ENCODE measurements at places on chromosomes 6 and 20.

DNA sequence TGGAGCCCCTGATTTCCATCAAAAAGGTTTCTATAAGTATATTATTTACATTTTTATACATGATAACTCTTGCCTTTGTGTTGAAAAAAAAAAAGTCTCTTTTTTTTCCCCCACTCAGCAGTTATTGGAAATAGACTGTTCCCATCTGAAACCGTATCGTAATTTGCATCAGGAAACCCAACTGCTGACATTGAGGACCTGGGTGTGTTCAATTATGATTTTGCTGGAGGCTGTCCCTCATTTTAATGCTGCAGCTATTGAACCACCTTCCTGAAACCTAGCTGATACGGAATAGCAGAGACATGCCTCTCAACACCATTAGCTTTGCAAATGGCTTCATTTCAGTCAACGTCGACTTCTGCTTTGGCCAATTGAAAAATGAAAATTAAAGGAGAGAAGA is 98.9 kb downstream of the ZNF217 start:
- DNase-seq, result no peak

DNA sequence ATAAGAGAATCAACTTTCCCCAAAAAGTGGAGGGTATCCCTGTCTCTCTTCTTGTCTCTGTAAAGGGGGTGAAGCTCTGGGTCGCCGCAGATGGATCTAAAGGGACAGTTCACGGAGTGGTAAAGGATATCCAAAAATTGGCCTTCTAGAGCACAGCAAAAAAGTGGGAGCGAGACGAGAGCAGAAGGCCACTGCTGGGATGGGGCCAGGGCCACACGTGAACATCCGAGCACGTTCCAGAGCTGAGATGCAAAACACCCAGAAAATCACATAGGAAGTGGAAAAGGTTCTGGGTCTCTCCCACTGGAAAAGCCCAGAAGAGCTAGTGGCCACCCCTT is 837 bp downstream of the TRAM2 start:
- no peak for DNase-seq

- no peak for DNase-seq
Observed at GRCh38 chr6:13667655-13668054, 44.0 kb downstream of the RANBP9 start.

DNA sequence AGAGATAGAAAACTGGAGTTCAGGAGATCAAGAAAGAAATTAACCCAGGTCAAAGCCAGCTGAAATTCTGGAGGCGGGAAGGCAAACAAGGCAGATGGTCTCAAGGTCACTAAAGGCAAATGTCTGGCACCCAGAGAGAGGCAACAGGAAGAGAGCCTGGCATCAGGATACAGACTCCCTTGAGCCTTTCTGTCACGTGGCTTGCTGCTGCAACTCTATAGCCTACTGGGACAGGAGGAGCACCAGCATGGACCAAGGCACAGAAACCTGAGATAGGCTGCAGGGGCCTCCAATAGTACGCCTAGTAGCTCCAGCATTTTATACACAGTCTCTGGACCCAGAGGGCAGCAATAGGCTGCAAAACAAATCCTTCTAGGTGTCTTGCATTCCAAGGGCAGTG is 75.1 kb downstream of the SEL1L2 start:
- no peak for DNase-seq

- no peak for DNase-seq
Observed at GRCh38 chr6:122102026-122102425, 297.4 kb upstream of the HSF2 start.

- no peak for DNase-seq
Observed at GRCh38 chr20:40782043-40782368, 93.0 kb upstream of the MAFB start.

DNA sequence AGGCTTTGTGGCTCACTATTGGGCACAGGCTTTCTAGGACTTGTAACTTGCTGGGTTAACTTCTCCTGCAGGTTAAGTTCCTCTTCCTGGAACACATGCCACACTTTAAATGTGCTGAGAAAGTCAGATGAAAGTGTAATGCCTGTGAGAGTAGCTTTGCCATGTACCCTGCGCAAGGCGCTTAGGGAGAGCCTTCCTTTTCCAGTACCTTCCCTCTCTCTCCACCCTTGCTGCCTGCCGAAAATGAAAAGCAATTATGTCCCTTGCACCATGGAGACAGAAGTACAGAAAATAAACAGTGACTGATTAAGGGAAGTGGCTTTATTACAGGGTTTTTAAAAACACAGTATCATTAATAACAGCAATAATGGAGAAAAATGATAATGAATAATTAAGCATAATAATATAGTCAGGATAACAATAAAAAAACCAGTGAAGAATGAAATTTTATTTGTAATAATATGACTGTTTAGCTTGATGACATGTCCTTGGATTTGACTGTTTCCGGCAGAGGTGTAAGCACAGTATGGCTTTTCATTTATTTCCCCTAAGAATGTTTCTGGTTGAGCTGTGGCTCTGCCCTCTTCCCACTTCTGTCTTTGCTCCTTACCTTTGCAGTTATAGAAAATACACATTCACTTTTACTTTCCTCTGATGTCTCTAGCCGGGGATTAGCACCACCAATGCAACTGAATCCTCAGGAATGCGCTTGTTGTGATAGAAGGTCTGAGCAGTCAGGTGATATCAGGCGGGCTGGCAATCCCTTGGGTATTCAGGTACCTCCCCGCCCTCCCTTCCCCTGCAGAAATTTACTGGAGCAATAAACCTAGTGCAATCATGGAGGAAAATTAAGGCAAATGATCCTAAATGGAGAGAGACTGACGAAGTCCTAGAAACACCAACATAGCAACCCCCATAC is 472.3 kb upstream of the CITED2 start:
- no peak for DNase-seq

DNA sequence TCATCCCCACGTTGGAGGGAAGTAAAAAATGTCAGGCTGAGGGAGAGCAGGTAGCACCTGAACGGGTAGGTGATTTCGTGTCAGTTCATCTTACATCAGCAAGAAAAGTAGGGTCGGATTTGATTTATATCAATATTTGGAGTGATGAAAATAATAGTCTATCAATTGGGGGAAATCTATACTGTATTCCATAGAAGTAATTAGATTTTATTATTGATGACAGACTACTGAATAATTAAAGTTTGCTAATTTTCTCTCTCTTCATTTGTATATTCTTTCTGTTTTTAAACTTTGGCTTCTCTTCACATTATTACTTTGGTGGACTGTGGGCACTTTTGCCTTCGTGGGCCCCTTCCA is 78.4 kb downstream of the OLIG3 start:
- DNase-seq, result no peak

- no peak for DNase-seq
Observed at GRCh38 chr20:52532674-52533073, 341.1 kb upstream of the ZFP64 start.

GRCh38 chr20:34022839-34023234 is 29.1 kb downstream of the RALY start:
- DNase-seq, result no peak

- DNase-seq, result no peak
Observed at GRCh38 chr20:40568200-40568599, 120.8 kb downstream of the MAFB start.

- DNase-seq, result no peak
Observed at GRCh38 chr6:153150371-153150751, 19.3 kb upstream of the RGS17 start.

- no peak for DNase-seq
Observed at GRCh38 chr6:166551754-166552495, 34.6 kb downstream of the RAMACL start.

DNA sequence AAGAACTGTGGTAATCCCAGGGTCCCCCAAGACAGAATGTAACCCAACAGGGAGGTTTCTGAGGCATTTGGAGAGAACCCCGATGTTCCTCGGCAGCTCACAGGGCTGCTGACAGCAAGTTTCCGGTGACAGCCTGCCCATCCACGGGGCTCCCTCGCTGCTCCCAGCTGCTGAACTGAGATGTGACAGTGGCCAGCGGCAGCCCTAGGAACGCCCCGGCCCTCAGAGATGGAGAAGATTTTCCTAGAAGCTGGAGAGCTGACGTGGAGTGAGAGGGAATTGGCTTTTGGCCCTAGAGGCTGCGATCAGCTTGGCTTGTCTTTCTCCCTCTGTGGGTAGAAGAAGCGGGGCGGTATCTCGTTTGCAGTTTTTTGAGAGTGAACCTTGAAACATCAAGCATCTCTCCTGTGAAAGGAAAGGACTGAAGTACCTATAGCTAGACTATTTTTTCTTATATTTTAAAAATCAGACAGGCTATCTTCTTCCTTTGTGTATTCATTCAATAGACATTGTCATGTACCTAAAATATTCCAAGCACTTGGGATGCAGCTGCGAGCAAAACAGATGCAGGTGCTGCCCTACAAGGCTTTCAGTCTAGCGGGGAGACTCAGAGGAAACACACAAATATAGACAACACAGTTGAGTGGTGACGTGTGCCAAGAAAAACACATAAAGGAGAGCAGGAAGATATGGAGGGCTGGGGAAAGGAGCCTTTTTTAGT is 28.4 kb upstream of the NFATC2 start:
- no peak for DNase-seq

GRCh38 chr6:108170332-108171290 is 4.8 kb downstream of the NR2E1 start:
- DNase-seq, result no peak

DNA sequence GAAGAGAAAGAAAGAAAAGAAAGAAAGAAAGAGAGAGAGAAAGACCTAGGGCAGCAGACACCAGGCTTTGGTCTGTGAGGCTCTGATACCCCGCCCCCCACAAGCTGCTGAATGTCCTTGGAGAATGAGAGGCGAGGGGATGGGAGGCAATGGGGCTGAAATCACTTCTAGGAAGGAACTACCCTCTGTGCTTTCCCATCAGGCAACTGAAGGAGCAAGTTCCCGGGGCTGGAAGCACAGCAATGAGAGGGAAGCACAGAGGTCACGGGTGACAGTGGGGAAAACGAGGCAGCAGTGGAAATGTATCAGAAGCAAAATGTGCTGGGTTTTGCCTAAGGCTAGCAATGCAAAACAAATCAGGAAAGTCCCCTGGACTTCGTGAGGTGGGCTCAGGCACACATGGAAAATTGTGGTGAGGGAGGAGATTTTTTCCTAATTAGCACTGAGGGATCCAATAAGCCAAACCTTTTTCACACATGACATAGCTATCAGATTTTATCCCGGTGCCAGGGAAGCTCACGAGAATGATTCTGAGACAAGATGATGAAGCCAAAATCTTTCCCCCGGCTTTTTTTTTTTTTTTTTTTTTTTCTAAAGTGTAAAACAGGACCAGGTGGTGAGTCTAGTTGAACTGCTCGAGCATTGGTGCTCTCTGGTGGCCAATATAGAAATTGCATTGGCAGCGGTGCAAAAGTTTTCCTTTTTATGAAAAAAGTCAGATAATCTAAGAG is 16.8 kb upstream of the ARFGEF2 start:
- DNase-seq, result peak; percentile 49

- DNase-seq, result no peak
Observed at GRCh38 chr20:2631228-2631627, 21.2 kb upstream of the NOP56 start.

DNA sequence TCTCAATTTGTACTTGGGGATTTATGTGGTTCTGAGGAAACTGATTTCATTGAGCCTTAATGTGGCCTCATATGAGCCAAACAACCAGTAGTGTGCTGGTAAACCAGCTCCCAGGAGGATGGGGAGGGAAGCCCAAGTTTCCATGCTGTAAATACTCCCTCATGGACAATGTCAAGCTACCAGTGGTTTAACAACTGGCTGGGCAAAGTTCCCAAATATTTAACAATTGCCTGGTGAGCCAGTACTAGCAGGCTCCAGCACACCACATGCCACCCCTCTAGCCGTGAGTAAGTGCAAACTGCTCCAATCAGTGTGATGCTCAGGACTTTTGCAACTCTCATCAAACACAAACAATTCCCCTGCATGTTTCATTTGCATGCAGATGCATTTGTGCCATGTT is 19.2 kb upstream of the CDKN1A start:
- DNase-seq, result no peak

DNA sequence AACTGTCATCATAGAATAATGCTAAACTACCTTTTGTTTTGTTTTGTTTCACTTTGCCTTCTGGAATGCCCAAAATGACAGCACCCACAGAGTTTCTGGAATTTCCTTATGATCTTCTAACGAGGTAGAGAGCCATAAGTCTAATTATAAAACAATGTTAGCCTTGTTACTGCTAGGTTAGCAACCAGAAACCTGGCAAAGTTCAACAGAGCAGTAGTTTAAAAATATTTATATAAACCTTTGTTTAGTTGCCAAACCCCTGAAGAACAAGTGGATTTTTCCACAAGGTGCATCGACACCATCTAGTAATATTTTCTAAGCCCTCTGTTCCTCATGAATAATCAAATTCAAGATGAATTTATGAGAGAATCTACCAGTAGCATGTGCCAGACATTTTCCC is 27.6 kb upstream of the IPCEF1 start:
- DNase-seq, result no peak

GRCh38 chr6:128057946-128058345 is 157.1 kb upstream of the THEMIS start:
- no peak for DNase-seq

DNA sequence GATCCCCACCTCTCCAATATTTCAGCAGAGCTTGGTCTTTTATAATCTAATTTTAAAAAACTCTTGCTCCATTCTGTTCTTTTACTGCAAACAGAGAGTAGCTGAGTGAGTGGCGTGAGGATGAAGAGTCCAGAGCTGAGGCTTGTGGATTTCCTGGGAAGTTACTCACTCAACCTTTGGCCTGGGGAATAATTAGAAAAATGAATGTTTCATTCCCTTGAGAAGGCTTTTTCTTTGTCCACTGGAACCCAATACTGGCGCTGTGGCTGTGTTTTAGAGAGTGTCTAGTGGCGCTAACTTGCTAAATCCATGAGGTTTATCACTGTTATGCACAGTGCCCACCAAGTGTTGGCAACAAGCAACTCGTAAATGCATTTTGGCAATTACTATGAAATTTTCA is 251.5 kb downstream of the HIVEP2 start:
- DNase-seq, result no peak

DNA sequence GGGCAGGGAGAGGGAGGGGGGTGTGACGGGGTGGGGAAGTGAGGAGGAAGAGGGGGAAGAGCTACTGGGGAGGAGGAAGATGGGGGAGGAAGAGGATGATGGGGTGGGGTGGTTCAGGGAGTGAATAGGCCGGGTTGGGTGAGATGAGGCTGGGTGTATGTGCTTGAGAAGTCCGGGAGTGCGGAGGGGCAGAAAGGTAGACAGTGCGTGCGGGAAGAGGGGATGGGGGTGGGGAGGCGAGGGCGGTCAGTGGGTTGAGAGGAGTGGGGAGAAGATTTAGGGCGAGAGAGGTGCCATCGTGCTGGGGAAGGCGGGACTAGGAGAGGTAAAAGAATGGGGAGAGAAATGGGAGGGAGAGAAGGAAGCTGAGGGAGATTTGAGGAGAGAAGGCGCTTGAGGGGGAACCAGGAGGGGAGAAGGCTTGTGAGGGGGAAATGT is 30.9 kb upstream of the NOTCH4 start:
- no peak for DNase-seq
